ENCODE measurements at places on chromosomes 16 and 17. TPM values are rescaled to one million over a fixed set of nuclear protein-coding genes. Genes with fewer than 3 reads are reported as not detected.

- no peak for DNase-seq
These were observed 18.9 kb downstream of the LGALS9 start for GRCh38 chr17:27649929-27650328.

Gene NT5M
- 4.1 TPM for total RNA-seq

DNA sequence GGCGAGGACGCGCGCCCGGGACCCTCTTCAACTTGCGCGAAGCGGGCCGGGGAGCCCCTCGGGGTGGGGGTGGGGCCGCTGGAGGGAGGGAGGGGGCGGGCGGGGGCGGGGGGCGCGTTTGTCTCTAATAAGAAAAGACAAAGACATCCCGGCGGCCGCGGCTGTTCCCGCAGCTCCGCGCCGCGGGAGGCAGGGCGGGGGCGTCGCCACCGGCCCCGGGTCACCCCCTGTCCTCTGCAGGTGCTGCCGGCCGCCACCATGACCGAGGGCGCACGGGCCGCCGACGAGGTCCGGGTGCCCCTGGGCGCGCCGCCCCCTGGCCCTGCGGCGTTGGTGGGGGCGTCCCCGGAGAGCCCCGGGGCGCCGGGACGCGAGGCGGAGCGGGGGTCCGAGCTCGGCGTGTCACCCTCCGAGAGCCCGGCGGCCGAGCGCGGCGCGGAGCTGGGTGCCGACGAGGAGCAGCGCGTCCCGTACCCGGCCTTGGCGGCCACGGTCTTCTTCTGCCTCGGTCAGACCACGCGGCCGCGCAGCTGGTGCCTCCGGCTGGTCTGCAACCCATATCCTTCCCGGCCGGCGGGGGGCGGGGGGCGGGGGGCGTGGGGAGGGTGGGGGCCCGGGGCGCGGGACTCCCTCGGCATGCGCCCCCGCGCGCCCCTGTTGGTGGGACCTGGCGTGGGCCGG lies 714 bp downstream of the CACNA1H start:
- no peak for DNase-seq

Gene LPO
- not detected for total RNA-seq

DNA sequence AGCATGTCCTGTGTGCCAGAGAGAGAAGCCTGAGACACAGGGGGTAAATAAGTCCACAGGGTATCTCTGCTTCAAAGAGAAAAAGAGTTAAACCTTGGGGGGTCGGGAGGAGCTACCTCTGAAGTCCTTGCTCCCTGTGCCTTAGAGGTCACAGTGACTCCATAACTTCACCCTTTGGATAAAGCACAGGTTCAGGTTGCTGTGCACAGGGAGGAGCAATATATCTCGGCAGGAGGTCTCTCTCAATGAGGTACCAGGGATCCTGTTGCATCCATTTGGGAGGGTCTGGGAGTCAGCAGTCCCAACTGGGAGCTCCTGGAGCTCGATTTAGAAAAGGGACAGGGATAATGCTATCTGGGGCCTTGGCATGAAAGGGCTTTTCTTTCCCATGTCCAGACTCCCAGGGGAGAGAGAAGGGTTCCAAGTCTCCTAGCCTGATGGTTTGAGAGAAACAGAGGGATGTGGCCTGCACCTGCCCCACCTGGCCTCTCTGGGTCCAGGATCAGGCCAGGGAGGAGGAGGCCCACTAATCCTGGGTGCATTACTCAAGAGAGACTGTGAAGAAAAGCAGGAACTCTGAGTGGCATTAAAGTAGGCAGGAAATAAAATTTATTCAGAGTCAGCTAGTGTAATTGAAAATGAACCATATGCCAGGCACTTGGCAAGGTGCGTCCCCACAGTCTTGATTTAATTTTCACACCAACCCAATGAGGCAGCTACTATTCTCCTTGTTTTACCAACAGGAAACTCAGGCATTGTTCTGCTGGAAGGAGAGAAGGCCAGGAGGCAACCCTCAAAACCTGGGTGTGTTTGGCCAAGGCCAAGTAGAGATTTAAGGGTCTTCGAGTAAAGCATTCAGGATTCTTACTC lies 40.7 kb downstream of the CUEDC1 start:
- DNase-seq: no peak

GRCh38 chr17:9240659-9241370 lies 219.5 kb downstream of the NTN1 start:
- DNase-seq: no peak

- no peak for DNase-seq
These were observed 329 bp downstream of the KPNB1 start for GRCh38 chr17:47649972-47650524.

- no peak for DNase-seq
These were observed 3.1 kb upstream of the MMP2 start for GRCh38 chr16:55475919-55476318.

Gene KRT28
- total RNA-seq: not detected

DNA sequence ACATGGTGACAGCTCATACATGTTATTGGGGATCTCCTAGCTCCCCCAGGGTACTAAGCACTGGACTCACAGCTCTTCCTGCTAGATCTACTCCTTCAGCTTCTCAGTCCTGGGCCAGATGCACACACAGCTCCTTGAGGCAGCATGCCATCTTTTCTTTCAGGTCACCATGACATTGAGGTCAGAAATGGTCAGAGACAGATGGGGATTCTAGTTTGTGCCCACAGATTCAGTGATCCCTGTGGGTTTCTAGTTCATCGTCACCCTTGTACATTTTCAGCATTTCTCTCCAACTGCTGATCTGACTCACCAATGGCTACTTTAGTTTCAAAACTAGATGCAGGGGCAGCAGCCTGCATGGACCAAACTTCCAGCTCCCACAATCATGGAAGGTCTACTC lies 560.7 kb upstream of the PSMD7 start:
- no peak for DNase-seq

DNA sequence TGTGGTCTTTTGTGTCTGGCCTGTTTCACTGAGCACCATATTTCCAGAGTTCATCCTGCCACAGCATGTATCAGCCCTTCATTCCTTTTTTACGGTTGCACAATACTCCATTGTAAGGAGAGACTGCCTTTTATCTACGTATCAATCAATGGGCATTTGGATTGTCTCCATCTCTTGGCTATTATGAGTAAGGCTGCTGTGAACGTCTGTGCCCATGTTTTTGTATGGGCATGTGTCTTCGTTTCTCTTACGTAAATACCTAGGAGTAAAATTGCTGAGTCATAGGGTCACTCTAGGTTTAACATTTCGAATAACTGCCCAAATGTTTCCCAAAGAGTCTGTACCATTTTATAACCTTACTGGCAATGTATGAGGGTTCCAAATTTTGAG lies 202.8 kb upstream of the FOXF1 start:
- DNase-seq: peak; percentile 95

GRCh38 chr16:85632709-85633437 lies 19.8 kb downstream of the GSE1 start:
- DNase-seq: no peak

Gene DRC3
- total RNA-seq: 0.11 TPM

Gene VPS9D1
- total RNA-seq: 4.3 TPM

DNA sequence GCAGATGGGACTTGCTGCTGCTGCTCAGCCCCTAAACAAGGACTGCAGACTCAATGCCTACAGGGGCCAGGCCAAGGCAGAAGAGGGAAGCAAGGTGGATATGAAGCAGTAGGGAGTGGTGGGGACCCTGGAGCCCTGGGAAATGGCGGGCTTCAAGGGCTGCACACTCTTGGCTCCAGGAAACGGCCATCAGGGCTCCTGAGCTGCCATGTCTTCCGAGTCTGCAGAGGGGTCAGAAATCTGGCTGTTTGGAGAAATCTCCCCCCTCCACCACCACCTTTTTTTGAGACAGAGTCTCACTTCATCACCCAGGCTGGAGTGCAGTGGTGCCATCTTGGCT lies 169.1 kb downstream of the KATNIP start:
- DNase-seq: no peak

GRCh38 chr17:39841134-39841683 lies 22.9 kb downstream of the IKZF3 start:
- DNase-seq: no peak

GRCh38 chr17:57818066-57818465 lies 31.8 kb downstream of the MRPS23 start:
- DNase-seq: no peak

DNA sequence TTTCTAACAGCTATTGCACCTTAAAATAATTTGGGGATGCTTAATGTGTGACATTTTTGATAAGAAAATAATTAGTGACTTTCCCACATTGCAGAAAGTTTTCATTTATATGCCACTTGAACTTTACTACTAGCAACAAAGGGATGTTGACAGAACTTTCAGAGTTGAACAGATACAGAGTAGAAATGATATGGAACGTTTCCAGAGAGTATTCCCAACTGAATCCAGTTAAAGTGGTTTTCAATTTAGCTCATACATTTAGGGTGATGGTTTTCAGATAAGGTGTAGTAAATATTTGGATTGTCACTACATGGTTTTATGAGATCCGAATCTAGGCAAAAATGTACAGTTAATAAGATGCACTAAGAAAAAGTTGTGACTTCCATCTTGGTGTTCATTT lies 17.3 kb downstream of the MAP2K4 start:
- no peak for DNase-seq

GRCh38 chr16:72886346-72886974 lies 161.5 kb downstream of the ZFHX3 start:
- DNase-seq: peak; percentile 30

Gene ABCA8
- total RNA-seq: not detected

- DNase-seq: no peak
These were observed 1.2 kb upstream of the LITAFD start for GRCh38 chr16:8880839-8881510.

DNA sequence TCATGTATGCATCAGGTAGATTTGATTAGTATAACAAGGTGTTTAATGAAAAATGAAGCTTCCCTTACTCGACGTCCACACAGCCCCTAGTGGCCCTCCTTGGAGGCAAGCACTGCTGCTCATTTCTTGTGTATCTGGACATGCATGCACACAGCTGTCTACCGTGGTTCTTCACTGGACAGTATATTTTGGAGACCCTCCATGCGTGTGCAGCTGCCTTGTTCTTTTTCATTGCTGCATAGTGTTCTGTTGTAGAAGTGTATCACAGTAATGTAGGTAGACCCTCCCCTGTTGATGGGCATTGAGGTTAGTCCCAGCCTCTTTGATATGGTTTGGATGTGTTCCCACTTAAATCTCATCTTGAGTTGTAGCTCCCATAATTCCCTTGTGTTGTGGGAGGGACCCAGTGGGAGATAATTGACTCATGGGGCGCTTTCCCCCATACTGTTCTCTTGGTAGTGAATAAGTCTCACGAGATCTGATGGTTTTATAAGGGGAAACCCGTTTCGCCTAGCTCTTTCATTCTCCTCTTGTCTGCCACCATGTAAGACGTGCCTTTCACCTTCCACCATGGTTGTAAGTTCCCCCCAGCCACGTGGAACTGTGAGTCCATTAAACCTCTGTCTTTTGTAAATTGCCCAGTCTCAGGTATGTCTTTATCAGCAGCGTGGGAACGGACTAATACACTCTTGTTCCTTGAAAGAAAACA lies 6.3 kb downstream of the CMIP start:
- DNase-seq: no peak

Gene CDH15
- 0.33 TPM for total RNA-seq

DNA sequence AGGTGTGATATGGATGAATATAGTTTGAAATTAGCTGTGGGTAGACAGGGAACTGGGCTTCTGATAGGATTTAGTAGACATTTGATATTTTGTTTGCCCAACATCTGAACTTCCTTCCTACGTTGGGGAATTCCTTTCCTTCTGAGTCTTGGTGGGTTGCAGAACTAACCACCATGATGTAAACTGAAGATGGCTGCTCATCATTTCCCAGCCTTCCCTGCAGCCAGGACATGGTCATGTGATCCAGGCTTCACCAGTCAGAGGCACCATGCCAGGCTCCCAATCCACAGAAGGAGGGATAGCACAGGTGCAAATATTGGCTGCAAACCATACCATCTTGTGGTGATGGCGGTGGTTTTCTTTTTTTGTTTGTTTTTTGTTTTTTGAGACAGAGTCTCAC lies 57.4 kb downstream of the EMP2 start:
- DNase-seq: no peak

GRCh38 chr17:37295888-37296287 lies 79.9 kb upstream of the C17orf78 start:
- DNase-seq: no peak

Gene C1QTNF8
- total RNA-seq: not detected

Gene ABCA9
- total RNA-seq: 1.8 TPM

Gene SLC5A11
- total RNA-seq: not detected

- no peak for DNase-seq
These were observed 27.9 kb upstream of the HYDIN start for GRCh38 chr16:71258372-71258771.

- DNase-seq: peak; percentile 74
These were observed 8.7 kb upstream of the CPD start for GRCh38 chr17:30369995-30370394.

Gene SNN
- total RNA-seq: 8.1 TPM
